Kidney capillary endothelial cell (primary cell): ENCODE measurements at places on chromosomes 2 and 18.

DNA sequence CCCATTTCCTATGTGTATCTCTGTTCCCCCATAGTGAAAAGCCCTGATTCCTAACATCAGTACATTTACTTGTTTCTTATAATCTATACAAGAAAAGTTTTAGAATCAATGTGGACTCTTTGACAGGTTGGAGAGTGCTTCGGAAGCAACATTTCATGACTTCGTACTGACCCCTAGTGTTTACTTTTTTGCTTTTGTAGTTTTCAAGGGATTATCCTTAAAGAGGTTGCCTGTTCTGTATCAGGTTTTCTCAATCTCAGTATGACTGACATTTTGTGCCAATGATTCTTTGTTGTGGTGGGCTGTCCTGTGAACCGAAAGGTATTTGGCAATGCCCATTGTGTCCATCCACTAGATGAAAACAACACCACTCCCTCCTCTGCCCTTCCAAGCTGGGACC is 43.3 kb upstream of the SERPINB2 start:
- peak; percentile 17 for DNase-seq

DNA sequence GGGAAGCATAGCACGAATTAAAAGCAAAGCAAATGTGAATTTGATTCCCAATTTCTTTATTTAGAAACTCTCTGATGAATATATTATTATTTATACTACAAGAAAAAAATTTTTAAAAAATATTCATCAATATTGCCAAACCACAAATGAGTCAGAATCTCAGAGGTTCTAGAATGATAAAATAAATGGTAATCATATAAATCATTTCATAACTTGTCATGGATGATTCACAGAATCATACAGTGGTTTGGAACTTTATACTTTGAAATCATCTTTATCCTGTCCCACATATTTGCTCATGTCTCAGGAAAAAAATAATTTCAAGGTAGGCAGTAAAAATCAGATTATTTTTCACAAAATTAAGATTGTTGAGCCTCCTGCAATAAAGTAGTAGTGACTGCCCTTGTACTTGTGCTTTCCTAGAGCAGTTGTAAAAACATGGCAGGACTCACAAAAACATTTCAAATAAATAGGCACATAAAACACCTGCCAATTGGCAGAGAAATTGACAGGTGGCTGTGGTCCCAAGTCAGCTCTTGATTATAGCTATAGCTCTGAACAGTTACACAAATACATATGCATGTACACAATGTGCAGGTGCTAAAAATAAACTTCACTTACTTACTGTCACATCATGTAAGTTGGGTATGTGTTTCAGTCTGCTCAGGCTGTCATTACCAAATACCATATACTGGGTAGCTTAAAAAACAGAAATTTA is 273.9 kb upstream of the SESTD1 start:
- DNase-seq, result no peak

- peak; percentile 56 for DNase-seq
Observed at GRCh38 chr2:28643911-28644334, 107.7 kb upstream of the PPP1CB start.

GRCh38 chr18:2981212-2981728 is 31.7 kb downstream of the LPIN2 start:
- peak; percentile 86 for DNase-seq

DNA sequence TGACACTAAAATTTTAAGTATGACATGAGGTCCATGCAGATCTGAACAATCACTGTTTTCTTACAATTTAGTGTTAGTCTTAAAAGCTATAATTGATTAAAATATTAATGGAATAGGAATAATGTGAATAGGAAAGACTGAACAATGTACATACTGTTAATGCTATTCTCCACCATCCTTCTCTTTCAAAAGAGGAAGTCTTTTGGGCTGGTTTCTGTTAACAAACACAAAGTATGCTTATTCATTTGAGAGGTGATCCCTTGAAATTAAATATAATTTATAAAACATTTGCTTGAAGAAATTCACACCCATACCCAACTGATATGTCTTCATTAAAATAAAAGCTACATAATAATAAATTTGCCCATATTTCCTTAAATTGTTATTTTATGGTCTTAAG is 2.3 kb downstream of the STPG4 start:
- no peak for DNase-seq

GRCh38 chr2:166115589-166115988 is 12.2 kb downstream of the SCN1A start:
- DNase-seq, result no peak
